ENCODE measurements at places on chromosomes 6 and 20.

DNA sequence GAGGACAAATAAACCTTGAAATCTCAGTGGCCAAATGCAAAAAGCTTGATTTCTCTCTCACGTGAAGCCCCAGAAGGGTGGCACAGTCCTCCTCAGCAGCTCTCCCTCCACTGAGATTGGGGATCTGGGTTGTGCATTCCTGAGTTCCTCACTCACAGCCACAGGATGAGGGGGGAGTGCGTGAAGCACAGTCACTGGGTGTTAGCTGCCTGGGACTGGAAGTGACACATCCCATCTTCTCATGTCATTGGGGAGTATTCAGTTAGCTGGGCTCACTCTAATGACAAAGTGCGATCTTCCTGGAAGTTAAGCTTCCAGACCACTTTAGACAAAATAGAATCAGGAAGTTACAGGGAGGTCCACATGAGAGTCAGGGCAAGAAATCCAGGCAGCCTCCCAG lies 192.2 kb upstream of the LRFN2 start:
- DNase-seq: no peak

DNA sequence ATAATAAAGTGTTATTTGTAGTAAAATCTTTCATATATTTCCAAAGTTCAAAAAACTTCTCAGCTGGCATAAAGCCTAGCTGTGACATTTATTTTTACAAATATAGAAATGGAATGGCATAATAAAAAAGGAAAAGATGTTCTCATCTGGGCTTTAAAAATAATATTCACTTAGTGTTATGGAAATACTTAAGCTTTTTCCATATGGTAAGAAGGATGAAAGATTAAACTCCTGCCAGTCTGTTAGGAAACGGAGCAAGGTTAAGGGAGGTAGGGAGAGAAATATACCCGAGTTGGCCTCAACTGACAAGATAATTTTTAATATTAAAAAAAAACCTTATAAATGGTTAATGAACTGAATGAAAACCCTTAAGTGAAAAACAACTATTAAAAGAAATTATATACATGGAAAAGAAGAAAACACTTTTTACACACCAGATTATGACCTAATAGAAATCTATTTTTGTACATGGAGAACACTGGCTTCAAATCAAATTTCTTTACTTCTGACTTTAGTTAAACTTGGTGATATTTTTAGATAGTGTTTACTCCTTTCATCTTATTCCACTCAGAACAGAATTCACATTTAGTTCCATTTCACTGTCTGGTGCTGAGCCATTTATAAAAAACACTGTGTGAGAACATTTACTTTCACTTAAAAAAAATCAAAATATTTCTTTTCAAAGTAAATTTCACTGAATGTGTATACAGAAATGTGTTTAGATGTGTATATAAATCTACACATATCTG lies 137.0 kb downstream of the DST start:
- DNase-seq: no peak

GRCh38 chr6:129895692-129896091 lies 34.6 kb upstream of the TMEM244 start:
- DNase-seq: no peak

- no peak for DNase-seq
Measured at GRCh38 chr6:95094751-95095663, 482.3 kb upstream of the MANEA start.

DNA sequence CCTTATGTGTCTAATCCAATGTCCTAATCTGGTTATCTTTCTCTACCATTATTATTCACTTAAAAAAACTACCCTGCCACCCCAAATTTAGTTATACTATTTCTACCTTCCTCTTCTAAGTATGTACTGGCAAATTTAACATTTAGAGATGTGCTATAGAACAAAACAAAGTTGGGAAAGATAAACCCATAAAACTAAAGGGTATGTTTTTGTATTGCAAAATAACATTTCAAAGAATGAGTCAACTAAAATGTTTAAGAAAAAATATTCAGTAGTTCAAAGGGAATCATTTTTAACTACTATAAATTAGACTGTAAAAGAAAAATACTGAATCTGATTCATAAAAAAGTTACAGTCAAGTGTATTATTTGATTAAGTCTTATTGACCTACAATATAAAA lies 103.0 kb downstream of the LMBRD1 start:
- DNase-seq: no peak

- DNase-seq: no peak
Measured at GRCh38 chr20:58145506-58146080, 82.9 kb downstream of the ANKRD60 start.

- DNase-seq: no peak
Measured at GRCh38 chr6:162063666-162064065, 663.9 kb downstream of the PRKN start.

- DNase-seq: no peak
Measured at GRCh38 chr6:23034926-23035325, 465.6 kb downstream of the HDGFL1 start.

GRCh38 chr6:17492350-17492749 lies 99.0 kb downstream of the CAP2 start:
- no peak for DNase-seq

DNA sequence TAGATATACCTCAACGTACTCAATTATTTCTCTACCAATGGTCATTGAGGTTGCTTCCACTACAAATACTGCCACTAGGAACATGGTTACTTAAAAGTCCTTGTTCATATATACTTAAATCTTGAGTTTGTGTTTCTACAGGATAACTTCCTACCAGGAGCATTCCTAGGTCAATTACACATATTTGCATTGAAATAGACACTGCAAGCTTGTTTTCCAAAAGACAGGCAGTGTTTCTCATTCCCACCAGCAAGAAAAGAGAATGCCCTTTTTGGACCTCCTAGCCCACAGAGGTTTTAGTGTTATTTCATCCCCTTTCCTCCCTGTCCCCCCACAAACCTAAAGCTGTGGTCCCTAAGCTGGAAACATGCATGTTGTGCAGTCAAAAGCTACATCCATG lies 177.3 kb downstream of the ID4 start:
- no peak for DNase-seq

DNA sequence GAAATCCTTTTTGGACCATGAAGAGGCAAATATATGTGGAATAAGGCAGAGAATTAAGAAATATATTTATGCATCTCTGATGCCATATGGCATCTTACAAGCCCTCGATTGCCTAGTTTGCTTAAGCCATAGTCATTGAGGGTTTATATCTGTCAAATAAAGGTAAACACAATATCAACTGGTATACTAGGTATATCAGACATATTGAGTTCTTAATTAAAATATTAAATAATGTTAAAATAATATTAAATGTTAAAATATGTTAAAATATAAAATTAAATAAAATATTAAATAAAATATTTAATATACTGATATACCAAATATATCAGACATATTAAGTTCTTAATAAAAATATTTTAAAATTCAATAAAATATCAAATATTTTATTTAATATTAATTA lies 567.4 kb upstream of the PTCHD4 start:
- no peak for DNase-seq

DNA sequence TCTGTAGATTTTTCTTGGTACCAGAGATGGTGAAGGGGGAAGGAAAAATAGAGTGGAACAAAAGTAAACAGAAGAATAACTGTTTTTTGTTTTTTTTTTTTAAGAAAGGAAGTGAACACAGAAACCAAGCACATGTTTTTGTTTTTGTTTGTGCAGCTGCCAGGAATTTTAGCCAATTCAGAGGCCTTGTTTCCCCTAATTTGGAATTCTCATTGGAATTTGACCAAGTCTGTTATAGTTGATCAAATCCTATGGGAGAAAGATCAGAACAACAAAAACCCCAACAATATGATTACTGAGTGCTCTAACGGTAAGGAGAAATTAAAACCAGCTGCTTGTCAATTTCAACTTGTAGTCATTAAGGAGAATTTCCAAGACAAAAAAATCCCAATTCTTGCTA lies 18.2 kb upstream of the IL22RA2 start:
- DNase-seq: no peak

DNA sequence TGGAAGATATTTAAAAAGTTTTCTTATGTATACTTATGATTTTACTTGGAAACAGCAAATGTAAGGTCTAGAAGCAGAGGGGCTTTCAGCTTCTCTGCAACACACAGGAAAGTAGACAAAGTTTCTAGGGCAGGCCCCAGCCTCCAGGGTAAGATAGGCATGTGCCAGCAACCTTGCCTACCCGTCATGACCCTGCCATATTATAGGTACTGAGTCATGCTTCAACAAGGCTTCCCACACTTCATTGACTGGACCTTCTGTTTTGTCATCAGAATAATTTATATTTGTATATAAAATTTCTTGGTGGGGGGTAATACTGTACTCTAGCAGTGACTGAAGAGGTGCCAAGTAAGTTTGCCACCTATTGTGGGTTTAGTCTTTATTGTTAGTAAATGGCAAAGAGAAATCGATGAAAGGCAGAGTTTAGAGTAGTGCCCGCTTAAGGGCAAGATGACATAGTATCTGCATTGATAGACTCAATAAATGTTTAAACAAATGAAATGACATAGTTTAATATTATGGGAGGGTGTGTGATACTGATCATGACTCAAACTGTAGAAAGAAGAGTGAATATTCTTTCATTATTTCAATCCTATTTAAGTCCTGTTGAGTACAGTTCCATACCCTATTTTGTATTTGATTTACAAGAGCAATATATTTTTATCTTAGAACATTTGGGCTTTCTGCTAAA lies 95.6 kb downstream of the JARID2 start:
- no peak for DNase-seq

DNA sequence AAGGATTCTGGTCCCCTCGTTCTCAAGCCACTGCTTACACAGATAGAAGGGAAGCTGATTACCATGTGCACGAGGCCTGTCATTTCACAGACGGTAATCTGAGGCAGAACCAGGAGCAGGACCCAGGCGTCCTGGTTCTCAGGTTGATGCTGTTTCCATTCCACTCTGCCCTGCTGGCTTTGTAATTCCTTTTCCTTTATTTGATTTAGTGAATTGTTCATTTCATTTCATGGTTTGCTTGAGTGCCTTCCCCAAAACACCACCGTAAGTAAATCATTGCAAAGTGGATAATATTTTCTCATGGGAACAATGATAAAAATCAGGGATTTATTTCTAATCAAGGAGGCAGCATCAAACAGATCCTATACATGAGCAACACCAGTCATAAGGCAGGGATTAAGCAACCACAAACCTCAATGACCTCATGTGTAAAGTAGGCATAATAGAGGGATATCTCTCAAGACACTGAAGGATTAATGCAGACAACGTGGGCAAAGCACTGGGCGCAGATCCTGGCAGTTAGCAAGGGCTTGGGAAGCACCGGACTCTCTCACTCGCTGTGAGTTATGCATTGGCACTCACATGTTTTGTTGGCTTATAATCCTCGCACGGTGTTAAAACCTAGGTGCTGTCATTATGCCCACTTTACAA lies 229.5 kb upstream of the FOXQ1 start:
- no peak for DNase-seq

- DNase-seq: no peak
Measured at GRCh38 chr6:101597693-101598092, 204.2 kb downstream of the GRIK2 start.

DNA sequence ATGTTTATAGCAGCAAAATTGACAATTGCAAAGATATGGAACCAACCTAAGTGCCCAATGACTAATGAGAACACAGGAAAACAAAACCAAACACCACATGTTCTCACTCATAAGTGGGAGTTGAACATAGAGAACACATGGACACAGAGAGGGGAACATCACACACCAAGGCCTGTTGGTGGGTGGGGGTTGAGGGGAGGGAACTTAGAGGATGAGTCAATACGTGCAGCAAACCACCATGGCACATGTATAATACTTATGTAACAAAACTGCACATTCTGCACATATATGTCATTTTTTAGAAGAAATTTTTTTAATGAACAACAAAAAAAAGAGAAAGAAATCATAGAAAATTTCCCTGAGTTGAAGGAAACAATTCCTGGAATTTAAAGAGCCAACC lies 3.9 kb downstream of the EPM2A start:
- DNase-seq: no peak

DNA sequence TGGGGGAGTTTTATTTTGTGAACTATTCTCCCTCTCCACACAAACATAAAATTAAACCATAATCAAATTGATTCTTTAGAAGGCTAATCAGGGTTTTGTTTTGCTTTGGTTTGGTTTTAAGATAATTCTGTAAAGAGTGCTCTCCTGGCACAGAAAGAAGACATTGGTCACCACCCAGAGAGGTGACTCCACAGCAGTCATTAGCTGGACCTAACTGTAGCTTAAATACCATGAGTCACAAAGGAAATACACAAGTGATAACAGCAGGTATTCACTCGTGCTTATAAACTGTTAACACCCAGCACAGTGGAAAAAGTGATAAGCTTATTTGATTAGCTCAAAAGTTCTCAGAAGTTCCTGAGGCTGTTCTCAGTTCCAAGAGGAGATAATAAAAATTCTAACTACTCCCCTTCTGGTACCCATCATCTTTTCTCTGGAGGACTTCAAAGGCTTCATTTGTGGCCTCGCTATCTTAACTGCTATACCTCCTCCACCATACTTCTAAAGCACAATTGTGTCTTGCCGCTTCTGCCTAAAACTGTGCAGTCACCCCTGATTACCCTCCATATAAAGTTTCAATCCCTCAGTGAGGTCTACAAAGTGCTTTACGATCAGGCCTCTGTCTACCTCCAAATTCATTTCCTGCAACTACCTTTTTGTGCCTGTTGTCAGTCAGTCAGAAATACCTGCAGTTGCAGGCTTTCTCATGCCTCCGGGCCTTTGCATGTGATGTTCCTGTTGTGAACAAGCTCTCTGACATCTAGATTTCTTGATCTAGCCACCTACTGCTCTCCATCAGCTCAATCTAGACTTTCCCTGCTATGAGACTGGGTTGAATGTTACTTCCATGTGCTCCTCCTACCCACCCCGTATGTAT lies 201.1 kb downstream of the SAMD5 start:
- no peak for DNase-seq

DNA sequence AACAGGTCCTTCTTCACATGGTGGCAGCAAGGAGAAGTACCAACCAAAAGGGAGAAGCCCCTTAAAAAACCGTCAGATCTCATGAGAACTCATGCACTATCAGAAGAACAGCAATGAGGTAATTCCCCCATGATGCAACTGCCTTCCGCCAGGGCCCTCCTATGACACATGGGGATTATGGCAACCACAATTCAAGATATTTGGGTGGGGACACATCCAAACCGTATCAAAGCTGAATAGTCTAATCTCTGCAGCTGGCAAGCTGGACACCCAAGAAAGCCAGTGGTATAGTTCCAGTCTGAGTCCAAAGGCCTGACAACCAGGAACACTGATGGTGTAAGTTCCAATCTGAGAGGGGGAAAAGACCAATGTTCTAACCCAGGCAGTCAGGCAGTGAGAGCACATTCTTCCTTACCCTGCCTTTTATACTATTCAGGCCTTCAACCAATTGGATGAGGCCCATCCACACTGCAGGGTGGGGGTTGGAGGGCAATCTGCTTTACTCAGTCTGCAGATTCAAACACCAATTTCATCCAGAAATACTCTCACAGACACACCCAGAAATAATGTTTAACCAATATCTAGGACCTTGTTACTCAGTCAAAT lies 17.9 kb upstream of the CNKSR3 start:
- no peak for DNase-seq

DNA sequence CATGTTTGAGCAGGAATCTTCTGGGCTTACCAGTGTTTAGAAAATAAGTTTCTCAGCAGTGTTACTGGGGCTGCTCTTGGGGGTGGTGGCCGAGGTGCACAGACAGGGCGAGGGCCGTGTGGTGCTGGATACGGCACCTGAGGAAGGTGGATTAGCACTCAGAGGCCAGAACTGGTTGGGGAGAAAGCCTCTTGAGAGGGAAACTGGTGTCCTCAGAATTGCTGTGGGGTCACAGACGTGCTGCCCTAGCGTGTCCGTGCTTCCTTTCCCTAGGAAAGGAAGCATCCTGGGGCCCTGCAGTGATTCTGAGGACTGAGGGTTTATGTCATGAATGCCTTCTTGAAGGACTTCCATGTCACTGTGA lies 32.1 kb upstream of the SLC22A1 start:
- DNase-seq: no peak

GRCh38 chr6:20279051-20279450 lies 66.8 kb upstream of the MBOAT1 start:
- no peak for DNase-seq

All from cerebellum (tissue), 4 donors.